ENCODE measurements at places on chromosomes 12 and 14. TPM values are rescaled to one million over a fixed set of nuclear protein-coding genes. Genes with fewer than 3 reads are reported as not detected.

The KLHL33 gene
- not detected for total RNA-seq

The GLS2 gene
- 2.4 TPM for total RNA-seq

The PLEK2 gene
- total RNA-seq = 1.7 TPM

DNA sequence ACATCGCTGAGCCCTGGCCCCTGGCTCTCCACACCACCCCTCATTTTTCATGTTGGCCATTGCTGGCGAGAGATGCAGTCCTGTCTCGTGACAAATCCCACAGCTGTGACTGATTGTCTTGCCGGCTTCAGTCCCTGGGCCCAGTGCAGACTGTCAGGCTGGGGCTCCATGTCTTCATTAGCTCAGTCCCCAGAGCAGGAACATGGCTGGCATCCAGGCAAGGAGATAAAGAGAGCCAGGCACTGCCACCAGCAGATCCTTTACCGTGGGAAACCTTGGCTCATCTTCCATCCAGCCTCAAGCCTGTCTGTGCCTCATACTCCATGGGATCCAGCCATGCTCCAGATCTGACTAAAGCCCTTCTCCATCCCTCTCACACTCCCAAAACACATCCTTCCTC, 284.7 kb upstream of the FKBP4 start:
- no peak for DNase-seq
- no peak overlapping the region for H3K4me3 ChIP-seq
- peaks cover 3% of the 10 kb centered on the region for H3K4me1 ChIP-seq

GRCh38 chr14:102389246-102389645, 26.5 kb downstream of the TECPR2 start:
- no peak overlapping the region for H3K4me3 ChIP-seq
- no peak overlapping the region for H3K27ac ChIP-seq
- H3K4me1 ChIP-seq = peaks cover 2% of the 10 kb centered on the region

GRCh38 chr12:46133751-46134150, 135.1 kb downstream of the SLC38A1 start:
- no peaks in the 10 kb centered on the region for H3K4me1 ChIP-seq
- no peaks in the 10 kb centered on the region for H3K36me3 ChIP-seq
- no peak overlapping the region for H3K27ac ChIP-seq
- no peak overlapping the region for H3K4me3 ChIP-seq
- no peak for DNase-seq
- H3K27me3 ChIP-seq = peaks cover 45% of the 10 kb centered on the region
